ENCODE measurements at places on chromosomes 13 and 19.

DNA sequence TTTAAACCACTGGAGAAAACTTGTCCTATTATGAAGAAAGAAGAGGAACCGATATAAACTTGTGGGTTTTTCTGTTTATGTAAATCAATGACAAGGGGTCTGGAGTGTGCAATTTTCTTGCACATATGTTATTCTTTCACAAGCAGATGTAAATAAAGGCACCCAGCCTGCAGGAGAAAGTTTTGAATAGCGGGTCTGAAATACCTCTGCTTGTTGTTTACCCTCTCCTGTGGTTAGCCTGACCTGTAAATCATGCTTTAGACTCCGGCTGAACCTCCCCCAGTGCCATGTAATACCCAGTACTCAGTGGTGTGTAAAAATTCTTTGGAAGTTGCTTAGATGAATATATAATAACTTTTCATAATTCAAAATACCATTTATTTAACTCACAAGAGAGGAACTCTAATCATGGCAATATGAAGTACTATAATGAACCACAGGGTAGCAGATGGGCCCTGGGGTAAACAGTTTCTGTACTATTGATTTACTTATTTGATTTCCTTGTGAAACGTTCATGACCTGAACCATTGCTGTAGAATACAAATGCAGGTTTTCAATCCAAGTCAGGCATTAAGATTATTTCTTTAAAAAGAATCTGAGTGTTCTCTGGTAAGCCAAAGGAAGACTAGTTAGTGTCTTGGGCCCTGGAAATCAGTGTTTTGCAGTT, 245.1 kb downstream of the LMO7 start:
- DNase-seq: no peak

DNA sequence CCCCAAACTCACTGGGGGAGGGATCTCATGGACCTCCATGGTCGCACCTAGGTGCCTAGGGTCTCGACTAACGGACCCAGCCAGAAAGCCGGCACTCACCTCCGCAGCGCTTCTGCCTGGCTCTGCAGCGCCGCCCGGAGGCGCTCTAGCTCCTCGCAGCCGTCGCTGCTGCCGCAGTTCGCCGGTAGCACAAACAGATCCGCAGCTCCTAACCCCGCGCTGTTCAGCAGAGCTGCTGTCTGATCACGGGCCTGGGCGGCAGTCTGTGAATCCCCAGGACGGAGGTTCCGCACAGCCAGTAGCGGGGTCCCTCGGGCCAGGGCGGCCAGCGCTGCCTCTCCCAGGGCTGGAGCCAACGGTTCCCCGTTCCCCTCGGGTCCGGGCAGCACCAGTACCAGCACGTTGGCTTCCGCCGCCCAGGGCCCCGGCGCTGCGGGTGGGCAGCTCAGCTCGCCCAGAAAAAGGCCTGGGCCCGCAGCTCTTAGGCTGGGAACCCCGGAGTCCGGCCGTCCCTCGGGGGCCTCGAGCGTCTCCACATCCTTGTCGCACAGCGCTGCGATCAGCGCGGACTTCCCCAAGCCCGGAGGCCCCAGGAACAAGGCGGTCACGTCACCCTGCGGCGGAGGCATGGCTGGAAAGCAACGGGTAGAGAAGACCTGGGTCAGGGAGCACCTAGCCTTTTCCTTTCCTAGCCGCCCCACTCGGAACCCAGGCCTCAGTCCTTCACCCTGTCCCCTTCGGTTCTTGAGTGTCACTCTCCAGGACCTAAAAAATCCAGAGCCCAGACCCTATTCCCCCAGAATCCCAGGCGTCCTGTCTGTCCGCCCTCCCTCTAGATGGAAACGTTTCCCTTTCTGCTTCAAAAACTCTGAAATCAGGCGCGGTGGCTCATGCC, 977 bp downstream of the IRGQ start:
- peak; percentile 38 for DNase-seq

DNA sequence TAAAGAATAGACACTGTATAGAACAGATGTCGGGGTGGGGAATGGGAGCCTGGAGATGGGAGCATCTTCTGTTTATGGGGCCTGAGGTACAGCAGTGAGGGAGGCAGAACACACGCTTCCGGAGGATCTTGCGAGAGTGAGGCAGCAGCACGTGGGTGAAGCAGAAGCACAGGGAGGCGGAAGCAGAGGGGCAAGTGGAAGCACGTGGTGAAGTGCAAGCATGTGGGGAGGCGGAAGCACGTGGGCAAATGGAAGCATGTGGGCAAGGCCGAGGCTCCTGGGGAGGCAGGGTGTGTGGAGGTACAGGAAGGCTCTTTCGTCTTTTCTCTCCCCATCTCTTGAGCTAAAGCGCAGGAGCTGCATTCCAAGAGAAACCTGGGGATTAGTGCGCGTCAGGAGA, 198.4 kb downstream of the ATP8A2 start:
- DNase-seq: no peak

GRCh38 chr19:46921071-46921470, 60.3 kb downstream of the ARHGAP35 start:
- DNase-seq: no peak

DNA sequence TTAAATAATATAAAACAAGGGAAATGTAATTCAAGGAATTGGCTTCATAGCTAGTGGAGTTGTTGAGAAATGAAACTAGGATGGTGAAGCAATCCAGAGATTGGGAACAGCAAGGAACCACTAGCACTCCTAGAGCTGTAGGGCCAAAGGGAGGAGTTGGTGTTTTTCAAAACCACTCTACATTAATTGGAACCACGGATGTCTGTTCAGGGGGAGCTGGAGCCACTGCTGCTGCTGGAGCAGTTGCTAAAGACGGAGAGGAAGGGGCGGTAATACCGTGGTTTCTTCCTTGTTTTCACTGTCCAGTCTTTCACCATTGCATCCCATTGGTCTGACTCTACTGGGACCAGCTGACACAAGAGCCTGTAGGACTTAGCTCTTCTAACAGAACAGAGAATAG, 8.5 kb downstream of the DNAJC15 start:
- no peak for DNase-seq

DNA sequence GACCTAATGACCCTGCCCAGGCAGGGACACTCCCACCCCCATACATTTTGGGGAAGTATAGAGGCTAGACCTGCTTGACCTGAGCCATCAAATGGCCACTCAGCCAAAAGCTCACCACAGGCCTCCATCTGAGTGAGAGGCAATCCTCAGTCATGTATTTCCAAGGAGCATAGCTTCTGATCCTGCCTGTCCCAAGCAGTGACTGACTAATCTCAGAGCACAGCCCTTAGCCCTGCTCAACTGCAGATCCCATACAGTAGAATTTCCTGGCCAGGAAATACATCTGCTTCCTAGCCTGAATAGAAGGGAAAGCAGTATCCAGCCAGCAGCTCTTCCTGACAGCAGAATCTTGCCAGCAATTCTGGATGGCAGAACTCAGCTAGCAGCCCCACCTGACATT, 880.6 kb upstream of the GPC6 start:
- no peak for DNase-seq

GRCh38 chr13:29571876-29572570, 23.5 kb downstream of the SLC7A1 start:
- no peak for DNase-seq

All from activated CD8-positive, alpha-beta memory T cell treated with anti-CD3 and anti-CD28 coated beads for 4 hours (primary cell).